ENCODE measurements at places on chromosomes 6 and 20. TPM values are rescaled to one million over a fixed set of nuclear protein-coding genes. Genes with fewer than 3 reads are reported as not detected.

DNA sequence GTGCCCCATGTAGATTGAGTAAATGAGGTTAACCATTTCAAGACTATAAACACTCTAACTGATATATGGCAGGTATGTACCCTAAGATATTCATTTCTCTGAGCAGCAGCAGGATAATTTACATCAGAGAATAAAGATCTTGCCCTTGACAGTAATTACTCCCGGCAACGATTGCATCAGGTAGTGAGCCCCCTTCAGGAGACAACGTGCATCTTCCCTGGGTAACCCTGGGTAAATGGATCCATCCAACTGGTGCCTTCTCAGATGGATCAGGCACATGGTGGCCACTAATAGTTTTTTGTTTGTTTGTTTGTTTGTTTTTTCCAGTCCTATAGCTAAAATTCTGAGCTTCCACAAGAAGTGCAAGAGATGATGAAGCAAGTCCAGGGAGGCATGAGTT lies 469.4 kb upstream of the SLC35B3 start:
- H3K27me3 ChIP-seq, result peaks cover 1% of the 10 kb centered on the region
- no peak overlapping the region for H3K27ac ChIP-seq
- no peak overlapping the region for H3K4me3 ChIP-seq
- no peak for DNase-seq
- no peaks in the 10 kb centered on the region for H3K36me3 ChIP-seq
- H3K4me1 ChIP-seq, result no peaks in the 10 kb centered on the region

- no peaks in the 10 kb centered on the region for H3K36me3 ChIP-seq
- H3K27ac ChIP-seq, result no peak overlapping the region
- no peak overlapping the region for H3K4me3 ChIP-seq
- no peak for DNase-seq
Measured at GRCh38 chr6:74277777-74278186, 581.8 kb downstream of the CD109 start.

DNA sequence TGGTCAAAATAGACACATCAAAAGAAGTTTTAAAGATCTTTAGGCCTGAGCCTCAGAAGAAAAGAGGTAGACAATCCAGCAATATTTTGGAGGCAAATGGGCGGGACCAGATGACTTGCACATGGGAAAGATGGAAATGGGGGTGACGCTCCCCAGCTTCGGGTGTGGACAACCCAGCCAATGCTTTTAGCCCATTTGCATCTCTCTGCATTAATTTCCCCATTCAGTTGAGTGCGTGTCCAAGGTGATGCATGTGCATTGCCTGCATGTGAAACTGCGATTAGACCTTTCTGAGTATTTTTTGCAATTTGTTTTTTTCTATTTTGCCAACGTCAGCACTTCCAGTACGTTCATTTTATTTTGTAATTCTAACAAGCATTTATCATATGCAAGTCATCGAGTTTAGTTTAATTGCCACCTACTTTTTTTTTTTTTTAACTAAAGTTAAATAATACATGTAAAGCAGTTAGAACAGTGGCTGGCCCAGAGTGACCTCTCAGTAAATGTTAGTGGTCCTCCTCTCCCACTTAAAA lies 24.2 kb downstream of the PDRG1 start:
- no peak for DNase-seq
- peaks cover 22% of the 10 kb centered on the region for H3K27me3 ChIP-seq
- H3K4me1 ChIP-seq, result peaks cover 13% of the 10 kb centered on the region
- H3K4me3 ChIP-seq, result no peak overlapping the region

DNA sequence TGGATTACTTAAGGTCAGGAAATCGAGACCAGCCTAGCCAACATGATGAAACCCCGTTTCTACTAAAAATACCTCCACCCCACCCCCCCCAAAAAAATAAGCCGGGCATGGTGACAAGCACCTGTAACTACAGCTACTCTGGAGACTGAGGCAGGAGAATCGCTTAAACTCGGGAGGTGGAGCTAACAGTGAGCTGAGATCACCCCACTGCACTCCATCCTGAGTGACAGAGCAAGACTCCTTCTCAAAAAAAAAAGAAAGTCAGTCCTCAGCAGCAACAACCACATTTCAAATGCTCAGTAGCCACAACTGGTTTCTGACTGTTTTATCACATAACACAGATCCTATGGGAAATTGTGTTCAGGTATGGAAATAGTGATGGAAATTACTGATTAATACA lies 135.3 kb downstream of the HFE start:
- no peak overlapping the region for H3K4me3 ChIP-seq
- peak; percentile 40 for DNase-seq

DNA sequence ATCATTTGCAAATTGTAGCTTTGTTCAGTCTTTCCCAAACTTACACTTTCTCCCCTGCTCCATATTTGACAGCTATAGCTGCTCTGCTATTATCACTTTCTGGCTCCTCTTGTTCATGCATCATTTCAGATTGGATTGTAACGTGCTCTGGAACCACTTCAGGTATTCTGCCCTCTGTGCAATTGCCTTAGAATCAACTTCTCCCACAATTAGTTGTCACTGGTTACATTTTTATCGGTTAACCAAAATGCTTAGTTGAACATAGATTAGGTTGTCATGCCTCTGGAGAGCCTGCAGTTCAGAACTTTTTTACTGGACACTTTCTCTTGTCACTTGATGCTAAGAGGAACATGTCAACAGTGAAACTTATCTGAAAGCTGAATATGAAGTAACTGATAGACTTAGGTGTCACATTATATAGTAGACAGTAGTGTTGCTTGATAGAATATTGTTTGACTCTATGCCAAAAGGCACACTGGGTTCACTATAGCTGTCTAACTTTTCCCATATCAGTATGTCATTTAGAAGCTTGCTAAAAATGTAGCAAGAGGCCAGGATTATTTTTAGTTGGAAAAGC lies 127.7 kb upstream of the PTPRK start:
- H3K4me3 ChIP-seq, result no peak overlapping the region
- H3K36me3 ChIP-seq, result no peaks in the 10 kb centered on the region
- H3K4me1 ChIP-seq, result peaks cover 11% of the 10 kb centered on the region
- H3K27ac ChIP-seq, result no peak overlapping the region
- H3K27me3 ChIP-seq, result peaks cover 4% of the 10 kb centered on the region

Gene MEP1A
- total RNA-seq, result not detected

Gene ARMH2
- 0.40 TPM for total RNA-seq

All from activated CD8-positive, alpha-beta T cell treated with anti-CD3 and anti-CD28 coated beads for 36 hours (primary cell).